GM03348 (cell line): ENCODE measurements at places on chromosomes 6 and 20.

- DNase-seq = no peak
These were observed 72.8 kb downstream of the RPS12 start for GRCh38 chr6:132887204-132887603.

DNA sequence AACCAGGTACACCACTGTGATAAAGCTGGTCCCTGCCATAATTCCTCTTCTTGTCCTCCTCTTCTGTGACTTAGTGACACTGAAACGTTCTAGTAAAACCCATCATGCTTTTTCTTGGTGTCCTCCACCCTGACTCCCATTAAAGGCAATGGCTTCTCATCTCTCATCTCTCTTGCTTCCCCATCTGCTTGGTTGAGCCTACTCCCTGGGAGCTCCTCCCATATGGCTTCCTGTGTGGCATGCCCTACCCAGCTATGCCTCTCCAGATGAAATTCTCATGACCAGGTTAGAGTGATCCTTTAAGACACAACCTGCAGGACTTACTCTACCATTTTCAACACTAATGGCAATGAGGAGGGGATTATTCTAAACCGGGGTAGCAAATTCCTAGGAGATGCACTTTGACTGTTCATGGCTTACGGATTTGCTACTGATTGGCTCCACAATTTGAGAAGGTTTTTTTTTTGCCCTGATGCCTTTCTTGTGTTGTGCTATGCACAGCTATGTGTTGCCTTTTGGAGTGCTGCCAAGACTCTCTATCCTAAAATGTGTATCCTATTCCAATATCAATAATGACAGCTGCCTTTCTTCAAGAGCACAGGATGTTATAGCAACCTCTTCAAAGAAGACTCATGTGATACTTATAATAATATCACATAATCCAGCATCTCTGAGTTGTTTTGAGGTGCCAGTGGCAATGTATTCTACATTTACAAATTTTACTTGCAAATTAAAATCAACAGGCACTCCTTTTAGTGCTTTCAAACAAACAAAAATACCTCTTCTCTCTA lies 6.1 kb downstream of the SIRPG start:
- DNase-seq = no peak

GRCh38 chr6:3346476-3346875 lies 87.7 kb downstream of the PSMG4 start:
- no peak for DNase-seq

- no peak for DNase-seq
These were observed 18.3 kb downstream of the CDC40 start for GRCh38 chr6:110198561-110198960.

GRCh38 chr6:34393191-34393965 lies 909 bp upstream of the NUDT3 start:
- no peak for DNase-seq

- no peak for DNase-seq
These were observed 85.9 kb downstream of the VIP start for GRCh38 chr6:152836523-152836922.

GRCh38 chr20:63652192-63652980 lies 838 bp downstream of the STMN3 start:
- peak; percentile 21 for DNase-seq

- DNase-seq = no peak
These were observed 45.0 kb upstream of the IRF4 start for GRCh38 chr6:346386-347030.

DNA sequence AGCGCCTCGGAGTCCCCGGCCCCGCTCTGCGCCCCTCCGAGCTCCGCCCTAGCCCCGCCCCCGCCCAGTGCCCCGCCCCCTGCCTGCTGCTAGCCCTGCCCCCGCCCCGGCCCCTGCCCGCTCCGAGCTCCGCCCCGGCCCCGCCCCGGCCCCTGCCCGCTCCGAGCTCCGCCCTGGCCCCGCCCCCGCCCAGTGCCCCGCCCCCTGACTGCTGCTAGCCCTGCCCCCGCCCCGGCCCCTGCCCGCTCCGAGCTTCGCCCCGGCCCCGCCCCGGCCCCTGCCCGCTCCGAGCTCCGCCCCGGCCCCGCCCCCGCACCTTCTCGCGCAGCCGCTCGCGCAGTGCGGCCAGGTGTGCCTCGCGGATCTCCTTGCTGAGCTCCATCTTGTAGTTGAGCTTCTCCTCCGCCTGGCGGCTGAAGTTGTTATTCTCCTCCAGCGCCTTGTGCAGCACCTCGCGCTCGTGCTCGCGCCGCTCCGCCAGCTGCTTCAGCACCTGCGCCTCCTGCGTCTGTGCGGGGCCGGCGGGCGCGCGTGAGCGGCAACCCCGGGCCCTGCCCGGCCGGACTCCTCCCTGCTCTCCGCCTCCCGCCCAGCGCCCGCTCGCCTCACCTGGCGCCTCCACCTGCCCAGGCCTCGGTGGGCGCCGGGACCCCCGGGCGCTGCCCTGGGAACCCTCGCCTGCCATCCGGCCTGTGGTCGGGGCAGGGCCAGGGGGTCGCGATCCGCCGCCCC lies 11.3 kb downstream of the STMN3 start:
- peak; percentile 91 for DNase-seq

DNA sequence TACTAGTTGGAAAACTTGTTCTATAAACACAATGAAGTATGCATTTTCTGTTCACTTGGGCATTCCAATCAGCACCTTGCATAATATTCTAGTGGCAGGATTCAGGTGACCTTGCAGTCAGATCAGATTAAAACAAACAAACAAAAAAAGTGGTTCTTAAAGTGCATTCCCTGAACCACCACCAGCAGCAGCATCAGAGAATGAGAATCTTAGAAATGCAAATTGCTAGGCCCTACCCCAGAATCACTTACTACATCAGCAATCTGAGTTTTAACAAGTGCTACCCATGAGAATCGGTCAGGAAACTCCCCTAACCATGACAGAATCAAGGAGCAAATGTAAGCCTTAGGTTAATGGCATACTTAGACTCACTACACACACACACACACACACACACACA lies 41.7 kb downstream of the SNAP25 start:
- no peak for DNase-seq

DNA sequence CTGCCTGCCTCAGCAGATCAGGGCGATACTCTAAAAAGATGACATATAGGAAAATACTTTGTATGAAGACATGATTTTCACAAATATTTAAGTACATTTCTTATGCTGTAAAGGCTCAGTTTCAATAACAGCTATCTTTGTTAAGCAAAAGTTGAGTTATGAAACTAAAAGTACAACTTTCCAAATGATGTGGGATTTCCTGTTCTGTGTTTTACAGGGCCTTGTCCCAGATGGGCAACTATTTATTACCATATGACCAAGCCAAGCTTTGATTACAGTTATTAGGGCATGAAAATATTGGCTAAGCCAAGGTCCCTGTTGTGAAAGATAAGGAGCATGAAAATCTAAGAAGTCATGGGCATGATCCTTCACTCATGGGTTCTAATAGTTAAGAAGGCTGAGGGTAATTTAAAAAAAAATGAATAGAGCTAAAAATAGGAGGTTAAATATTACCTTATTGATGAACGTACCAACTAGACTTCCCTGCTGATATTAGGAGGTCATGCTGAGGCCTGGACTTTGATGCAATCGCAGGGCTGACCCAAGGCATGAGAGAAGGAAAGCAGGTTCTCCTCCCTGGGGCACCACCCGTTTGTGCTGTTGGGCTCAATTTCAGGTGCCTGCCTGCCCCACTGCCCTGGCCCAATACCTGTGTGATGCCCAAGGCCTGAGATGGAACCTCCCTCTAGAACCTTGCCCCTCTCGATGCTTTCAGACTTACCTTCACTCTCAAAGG lies 294.4 kb upstream of the PRDM1 start:
- DNase-seq = no peak

DNA sequence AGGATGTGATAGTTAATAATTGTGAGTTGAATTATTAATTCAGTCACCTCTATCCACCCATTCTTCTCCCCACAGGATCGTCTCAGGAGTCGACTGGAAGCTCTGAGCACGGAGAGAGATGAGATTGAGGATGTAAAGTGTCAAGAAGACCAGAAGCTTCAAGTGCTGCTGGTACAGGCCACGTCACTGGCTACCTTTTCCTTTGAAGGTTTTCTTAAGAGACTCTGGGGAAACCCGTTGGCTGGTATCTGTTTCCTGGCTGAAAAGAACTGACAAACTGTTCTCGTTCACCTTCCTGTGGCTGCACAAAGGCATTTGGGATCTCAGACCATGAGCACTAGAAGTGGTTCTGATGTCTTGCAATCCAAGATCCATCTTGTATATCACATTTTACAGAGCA lies 3.8 kb downstream of the TRIM15 start:
- no peak for DNase-seq

DNA sequence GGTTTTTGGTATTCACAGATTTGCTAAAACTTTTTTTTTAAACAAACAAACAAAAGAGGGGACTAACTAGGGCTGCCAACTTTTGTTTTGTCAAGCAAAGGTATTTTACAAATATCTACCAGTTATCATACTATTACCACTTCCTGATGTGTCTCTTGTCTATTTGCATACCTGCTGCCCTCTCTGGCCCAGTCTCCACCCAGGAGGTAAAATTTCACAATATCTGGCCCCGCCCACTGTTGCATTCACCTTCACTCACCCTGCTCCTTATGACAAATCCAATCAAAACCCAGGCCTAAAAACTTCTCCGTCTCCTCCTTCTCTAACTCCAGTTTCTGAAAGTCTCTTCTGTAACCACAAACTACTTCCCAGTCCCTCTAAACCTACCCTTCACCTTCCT lies 82.2 kb downstream of the TRERF1 start:
- no peak for DNase-seq
